ENCODE measurements at places on chromosomes 1 and 21.

DNA sequence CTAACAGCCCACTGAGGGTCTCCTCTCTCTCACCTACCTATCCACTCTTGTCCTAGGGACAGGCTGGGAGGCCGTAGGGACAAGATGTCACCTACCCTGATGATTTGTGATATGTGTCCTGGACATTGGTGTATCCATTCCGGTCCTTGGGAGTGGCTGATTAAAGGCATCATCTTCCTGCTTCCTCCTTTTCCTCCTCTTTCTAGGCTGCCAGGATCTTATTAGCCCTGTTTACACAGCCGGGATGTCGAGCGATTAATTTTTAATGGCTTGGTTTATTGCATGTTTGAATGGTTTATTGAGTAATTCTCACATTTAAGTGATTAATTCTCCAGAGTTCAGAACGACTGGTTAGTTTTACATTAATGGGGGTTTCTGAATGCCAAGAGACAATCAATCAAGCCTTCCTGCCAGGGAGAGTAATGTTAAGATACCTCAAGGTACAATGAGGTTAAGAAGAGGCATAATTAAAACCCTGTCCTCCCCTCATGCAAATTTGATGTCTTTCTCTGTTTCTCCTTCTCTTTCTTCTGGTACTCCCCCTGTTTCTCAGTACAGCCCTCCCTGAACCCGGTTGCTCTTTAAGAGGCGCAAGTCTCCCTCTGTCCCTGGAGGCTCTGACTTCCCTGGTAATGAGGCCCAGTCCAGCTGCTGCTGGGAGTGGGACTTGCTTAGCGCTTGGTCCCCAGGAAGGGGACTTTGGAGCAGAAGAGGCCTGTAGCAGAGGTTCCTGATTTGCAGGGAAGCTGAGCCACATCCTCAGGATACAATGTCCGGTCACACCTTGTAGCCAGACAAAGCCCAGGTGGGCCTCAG lies 50.9 kb downstream of the ACTL8 start:
- no peak for DNase-seq

DNA sequence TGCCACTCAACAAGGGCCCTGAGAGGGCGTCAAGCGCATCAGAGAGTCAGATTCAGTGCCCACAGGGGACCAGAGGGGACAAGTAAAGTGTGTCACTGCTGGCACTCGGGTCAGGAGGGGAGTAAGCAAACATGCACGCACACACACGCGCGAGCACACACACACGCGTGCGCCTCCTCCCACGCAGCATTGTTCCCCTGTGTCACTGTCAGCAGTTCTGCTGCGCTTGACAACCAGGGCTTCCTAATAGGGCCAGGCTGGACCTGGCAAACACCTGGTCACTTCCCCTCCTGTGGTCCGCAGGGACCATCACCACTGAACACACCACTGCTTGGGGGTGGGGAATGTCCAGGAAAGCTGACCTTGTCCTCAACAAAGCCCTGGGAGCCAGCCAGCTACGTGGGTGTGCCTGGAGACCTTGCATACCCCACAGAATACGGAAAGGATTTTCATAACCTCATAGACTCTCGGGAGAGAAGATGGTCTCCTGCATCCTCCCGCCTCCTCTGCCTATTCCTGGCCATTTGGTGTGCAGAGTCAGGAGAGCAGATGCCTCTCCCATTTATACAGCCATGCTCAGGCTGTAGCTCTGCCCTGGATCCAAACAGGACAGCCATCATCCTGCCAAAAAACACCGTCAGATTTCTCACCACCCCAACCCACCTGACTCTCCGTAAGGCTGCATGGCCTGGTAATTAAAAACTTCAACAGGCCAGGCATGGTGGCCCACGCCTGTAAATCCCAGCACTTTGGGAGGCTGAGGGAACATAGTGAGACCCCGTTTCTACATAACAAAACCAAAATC lies 73.2 kb downstream of the SSBP3 start:
- no peak for DNase-seq

DNA sequence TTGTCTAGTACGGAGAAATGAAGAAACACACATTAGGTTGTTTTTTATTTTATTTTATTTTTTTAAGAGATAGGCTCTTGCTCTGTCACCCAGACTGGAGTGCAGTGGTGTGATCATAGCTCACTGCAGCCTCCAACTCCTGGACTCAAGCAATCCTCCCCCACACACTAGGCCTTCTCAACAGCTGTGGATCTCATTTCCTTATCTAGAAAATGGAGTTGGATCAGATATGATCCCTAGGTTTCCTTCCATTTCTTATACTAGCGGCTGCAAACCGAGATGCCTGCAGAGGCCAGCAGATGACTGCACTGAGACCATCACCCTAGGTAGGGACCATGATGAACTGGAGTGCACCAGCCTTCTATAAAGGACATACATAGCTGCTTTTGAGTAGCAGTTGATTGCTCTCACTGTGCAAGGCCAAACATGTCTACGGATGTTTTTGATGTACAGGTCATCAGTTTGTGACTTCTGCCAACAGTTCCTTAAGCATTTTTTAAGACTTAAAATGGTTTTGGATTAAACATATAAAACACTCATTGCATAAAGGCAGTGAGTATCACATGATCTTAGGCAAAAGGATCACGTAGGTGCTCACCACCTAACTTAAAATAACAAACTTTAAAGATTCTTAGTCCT lies 11.4 kb upstream of the KLHL12 start:
- DNase-seq = peak; percentile 19

DNA sequence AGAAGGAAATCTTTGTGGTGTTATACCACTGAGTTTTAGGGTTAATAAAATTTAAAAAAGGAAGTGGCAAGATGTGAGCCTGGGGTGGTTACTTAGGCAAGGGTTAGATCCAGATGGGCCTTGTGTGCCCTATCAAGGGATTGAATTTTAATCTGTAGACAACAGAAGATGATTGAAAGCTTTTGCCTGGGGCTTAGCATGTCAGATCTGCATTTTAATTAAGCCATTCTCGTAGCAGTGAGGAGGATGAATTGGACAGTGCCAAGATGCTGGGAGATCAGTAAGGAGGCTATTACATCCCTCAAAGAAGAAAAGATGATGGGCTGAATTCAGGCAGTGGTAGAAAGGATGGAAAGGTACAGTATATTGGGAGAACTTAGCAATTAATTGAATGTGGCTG lies 42.3 kb downstream of the HMGB4 start:
- no peak for DNase-seq

DNA sequence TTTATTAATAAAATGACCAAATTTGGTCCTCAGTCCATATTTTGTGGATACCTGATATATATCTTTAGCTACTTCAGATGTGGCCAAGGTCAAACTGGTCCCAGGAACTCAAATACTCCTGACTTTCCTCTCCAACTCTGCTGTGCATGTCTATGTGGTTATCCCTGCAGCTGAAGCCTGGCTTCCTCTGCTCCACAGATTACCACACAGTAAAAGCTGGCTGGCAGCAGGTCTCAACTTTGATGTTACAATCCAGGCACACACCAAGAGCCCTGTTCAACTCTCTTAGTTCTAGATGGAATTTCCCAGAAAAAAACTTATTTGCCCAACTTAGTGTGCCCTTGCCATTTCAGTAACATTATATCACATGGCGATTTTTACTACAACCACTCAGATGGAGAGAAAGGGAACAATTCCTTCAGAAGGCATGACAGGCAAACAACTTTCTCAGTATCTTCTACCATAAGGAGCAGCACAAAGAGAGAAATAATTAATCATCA lies 479.5 kb downstream of the PLPP3 start:
- peak; percentile 20 for DNase-seq

- no peak for DNase-seq
These were observed 5.0 kb upstream of the NADK start for GRCh38 chr1:1783320-1783719.

- no peak for DNase-seq
These were observed 22.3 kb upstream of the HSPA13 start for GRCh38 chr21:14405225-14405624.

DNA sequence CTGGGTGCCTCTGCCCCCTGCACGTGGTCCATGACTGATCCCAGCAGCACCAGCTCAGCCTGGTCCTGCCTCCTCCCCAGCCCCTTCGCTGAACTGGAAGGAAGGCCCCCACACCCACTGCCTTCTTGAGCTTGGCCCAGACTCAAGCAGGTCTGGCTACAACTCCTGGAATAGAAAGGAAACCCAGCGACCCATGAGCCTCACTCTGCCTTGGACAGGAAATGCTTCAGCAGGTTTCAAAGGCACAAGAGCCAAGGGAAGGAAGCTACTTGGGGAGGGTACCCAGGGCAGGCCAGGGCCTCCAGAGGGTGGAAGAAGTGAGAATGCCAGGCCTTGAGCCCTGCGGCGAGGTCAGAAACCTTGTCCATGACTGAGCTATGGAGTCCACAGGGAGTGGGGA lies 35.9 kb upstream of the RD3 start:
- DNase-seq = no peak

DNA sequence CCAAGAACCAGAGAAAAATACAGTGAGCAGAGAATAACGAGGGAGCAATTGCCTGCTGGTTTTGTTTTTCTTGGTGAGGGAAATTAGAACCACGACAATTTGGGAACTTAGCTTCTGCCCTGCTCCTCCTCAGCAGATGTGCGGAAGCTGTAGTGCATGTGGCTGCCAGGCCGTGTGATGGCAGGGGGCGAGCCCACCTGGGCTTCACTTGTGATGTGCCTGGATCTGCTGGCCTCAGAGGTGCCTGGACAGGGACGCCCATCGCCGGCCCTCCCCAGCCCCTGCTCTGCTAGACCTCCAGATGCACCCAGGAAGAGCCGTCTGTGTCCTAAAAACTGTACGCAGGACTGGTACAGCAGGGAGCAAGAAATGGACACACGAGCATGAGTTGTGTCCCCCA lies 28.5 kb upstream of the C1orf174 start:
- no peak for DNase-seq

DNA sequence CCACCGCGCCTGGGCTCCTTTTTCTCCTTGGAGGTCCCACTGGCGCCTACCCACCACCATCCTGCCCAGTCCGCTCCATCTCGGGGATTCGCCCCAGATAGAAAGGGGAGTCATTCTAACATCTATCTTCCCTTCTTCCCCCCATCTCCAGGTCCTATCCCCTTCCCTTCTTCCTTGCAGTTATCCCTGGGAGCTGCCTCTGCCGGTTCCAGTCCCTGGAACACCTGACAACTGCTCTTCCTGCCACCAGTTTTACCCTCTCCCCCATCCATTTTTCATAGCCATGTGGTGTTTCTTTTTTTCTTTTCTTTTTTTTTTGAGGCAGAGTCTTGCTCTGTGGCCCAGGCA lies 12.0 kb upstream of the COL16A1 start:
- no peak for DNase-seq

DNA sequence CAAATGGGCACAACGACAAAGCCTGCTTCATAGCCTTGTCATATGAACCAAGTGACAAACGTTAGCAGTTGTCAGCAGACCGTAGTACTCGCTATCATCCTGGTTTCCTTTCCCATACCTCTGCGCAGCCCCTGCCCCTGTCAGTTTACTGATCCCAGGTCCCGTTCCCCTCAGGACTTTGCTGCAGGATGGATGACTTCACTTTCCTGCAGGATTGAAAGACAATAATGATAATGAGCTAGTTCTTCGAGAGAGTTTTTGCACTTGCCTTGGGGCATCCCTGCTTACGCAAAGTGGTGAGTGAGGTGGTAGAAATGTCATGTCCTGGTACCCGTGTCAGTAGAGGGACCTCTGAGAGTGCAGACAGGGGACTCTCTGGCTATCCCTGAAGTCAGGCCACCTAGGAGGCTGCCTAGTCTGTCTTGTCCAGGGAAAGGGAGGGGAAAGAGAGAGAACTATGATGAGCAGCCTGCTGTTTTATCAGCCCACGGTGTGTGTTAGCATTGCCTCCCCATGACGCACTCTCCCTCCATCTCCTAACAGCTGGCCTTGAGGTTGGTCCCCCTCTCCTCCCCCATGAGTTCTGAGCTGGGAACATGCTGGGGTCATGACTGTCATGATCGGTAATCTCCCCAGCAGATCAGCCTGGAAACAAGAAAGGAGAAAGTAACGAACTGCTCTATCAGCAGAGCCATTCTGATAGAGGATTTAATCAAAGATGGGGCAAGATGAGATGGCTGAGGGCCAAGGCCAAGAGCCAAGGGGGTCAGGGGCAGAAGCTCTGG lies 53.7 kb downstream of the ELK4 start:
- DNase-seq = peak; percentile 56

DNA sequence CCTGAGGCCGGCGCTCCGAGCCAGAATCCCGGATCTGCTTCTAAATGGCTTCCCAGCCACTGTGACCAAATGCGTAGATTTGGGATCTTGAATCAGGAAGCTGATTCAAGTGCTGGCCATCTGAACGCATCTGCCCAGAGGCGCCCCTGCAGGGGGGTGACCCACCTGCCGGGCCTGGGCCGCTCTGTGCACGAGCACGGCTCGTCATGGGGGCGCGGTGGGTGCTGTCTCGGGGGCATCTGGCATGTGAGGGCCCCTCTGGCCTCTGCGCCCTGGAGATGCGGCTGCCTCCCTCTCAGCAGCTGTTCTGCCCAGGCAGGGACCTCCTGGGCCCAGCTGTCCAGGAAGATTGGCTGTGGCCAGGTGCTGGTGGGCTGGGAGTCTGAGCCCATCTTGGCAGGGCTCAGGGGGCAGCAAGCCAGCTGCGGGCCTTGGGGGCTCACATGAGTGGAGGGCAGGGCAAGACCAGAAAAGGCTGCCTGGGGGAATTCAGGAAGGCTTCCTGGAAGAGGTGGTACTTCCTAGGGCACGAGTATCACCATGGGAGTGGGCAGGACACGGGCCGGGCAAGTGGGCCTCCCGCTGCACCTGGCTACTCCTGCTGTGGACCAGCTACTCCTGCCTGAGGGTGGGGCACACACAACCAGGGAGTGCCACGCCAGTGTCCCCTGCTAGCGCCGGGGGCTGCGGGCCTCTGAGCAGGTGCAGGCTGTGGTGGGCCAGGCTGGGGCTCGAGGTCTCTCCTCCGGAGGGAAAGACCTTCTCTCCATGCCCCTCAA lies 25.1 kb downstream of the PLCH2 start:
- no peak for DNase-seq

DNA sequence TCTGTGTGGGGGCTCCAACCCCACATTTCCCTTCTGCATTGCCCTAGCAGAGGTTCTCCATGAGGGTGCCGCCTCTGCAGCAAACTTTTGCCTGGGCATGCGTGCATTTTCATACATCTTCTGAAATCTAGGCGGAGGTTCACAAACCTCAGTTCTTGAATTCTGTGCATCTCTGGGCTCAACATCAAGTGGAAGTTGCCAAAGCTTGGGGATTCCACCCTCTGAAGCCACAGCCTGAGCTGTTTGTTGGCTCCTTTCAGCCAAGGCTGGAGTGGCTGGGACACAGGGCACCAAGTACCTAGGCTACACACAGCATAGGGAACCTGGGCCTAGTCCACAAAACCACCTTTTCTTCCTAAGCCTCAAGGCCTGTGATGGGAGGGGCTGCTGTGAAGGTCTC lies 235.3 kb downstream of the PDE4B start:
- no peak for DNase-seq

GRCh38 chr1:174572771-174573170 lies 125.0 kb downstream of the GPR52 start:
- peak; percentile 7 for DNase-seq
